ENCODE measurements at places on chromosomes 1 and 21.

- DNase-seq, result no peak
These were observed 34.4 kb downstream of the CAPN9 start for GRCh38 chr1:230781594-230781993.

- no peak for DNase-seq
These were observed 244.4 kb downstream of the FOXD2 start for GRCh38 chr1:47682198-47682597.

- no peak for DNase-seq
These were observed 1298.8 kb downstream of the PLA2G4A start for GRCh38 chr1:188127507-188127906.

DNA sequence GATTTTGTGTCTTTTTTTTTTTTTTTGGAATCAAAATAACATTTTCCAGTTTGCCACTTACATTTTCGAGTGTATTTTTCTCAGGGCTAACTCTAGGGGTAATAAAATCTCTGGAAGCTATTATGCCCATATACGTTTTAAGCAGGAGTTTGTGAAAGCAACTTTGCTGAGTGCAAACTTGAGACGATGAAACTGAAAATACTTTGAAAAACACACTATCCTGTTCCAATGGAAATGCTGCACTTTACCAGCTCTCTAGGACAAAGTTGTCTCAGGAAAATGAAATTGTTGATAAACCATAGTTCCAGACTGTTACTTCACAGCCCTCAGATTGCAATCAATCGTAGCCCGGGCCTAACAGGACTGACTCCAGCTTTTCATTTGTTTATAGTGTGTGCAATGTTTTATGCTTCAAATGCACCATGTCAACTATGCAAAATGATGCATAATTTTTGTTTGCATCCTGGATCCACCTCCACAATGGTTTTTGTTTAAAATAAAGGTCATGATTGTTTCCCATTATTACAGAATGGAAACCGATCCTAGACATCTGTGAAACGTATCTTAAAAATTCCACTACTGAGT lies 220.6 kb upstream of the PKN2 start:
- no peak for DNase-seq

- DNase-seq, result no peak
These were observed 51.1 kb downstream of the KCNH1 start for GRCh38 chr1:211082824-211083223.

DNA sequence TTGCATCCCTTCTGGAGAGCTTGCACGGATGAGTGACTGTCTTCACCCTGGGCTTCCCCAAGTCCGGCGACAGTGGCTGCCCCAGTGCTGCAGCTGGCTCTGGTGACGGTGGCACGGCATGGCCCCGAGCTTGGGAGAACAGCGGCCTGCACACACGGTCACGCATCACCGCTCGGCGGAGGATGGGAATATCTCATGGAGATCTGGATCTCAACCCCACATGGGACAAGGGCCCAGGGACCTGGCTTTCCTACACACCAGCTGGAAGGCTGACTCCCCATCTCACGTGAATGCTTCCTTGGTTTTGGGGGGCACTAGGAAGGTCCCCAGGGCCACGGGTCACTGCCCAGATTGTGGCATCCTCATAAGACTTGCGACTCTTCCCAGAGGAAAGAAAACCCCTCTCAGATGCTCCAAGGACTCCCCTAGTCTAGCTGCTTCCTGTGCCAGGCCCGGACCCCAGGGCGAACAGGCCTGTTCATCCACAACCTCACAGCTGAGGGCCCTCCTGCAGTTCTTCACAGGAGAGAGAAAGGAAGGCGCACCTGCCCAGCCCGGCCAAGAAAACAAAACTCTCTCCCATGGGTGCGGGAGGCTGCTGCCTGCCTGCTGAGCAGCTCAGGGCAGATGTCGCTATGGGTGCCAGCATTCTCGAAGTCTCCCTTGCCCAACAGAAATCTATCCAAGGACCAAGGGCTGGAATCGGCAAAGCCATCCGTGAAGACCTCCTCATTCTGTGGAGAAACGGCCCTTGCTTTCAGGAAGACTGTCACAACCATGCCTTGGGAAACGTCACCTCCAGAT lies 9.9 kb downstream of the CFAP410 start:
- DNase-seq, result no peak

GRCh38 chr21:14095056-14095455 lies 115.7 kb downstream of the LIPI start:
- DNase-seq, result no peak

GRCh38 chr1:923991-924655 lies 400 bp downstream of the SAMD11 start:
- no peak for DNase-seq

DNA sequence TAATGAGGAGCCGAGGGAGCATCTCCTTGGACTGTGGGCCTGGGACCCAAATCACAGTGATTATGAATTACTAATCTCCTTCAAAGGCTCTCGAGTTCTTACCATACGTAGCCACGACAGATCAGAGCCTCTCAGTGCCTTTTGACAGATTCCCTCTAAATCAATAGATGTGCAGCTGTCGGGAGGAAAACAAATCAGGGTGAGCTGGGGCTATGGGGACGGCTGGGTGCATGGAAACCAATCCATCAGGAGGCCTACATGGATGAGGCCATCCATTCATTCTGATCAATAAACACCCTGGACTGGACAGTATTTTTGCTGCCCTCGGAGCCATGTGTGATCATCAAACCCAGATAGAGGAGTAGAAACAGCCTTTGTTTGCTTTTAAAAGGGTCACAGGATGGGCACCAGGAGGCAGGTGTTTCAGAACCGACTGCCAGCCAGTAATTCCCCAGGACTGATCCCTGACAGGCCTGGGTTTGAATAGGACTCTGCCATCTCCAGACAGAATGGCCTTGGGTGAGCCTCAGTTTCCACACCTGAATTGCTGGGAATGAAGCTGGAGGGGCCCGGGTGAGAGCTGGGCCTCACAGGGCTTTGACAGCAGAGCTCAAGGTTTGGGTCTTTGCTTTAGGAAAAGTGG lies 532.8 kb downstream of the MATN1 start:
- DNase-seq, result no peak

GRCh38 chr1:157369808-157370521 lies 182.3 kb downstream of the FCRL5 start:
- DNase-seq, result peak; percentile 82

GRCh38 chr21:17507591-17507990 lies 5.3 kb upstream of the CXADR start:
- no peak for DNase-seq

DNA sequence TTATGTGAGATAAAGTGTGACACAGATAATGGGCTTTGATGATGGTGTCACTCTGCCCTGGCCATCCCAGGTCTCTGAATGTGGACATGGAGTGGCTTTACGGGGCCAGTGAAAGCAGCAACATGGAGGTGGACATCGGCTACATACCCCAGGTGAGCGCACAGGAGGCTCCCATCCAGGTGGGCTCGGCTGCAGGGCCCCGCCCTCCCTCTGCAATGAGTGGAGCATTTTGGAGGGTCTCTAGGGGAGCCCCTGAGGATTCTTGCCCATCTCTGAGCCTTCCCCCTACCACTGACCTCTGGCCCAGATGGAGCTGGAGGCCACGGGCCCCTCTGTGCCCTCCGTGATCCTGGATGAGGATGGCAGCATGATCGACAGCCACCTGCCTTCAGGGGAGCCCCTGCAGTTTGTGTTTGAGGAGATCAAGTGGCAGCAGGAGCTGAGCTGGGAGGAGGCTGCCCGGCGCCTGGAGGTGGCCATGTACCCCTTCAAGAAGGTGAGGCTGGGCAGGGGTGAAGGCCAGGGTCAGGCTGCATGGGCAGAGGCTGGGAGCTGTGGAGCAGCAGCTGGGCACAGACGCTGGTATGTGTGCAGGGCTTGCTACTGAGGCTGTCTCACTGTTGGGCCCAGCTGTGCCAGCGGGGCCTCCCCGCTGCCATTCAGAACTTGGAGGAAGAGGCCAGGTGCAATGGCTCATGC lies 8.2 kb upstream of the MTFR1L start:
- DNase-seq, result no peak

DNA sequence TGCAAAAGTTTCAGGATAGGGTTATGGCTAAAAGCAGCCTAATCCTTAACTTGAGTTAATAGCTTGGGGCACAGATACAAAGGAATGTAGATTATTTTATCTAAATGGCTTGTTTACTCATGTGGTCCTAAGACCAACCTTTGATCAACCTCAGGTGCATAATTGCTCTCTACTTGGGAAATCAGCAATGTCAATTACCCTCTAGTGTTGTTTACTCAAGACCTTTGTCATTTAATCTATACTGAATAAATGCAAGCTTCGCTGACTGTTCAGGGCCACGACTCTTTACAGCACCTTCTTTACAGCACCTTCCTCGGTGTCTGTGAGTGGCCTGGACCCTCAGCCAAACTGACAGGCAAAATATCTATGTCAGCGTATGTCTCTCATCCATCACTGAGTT lies 217.5 kb upstream of the MAP1LC3C start:
- DNase-seq, result no peak

DNA sequence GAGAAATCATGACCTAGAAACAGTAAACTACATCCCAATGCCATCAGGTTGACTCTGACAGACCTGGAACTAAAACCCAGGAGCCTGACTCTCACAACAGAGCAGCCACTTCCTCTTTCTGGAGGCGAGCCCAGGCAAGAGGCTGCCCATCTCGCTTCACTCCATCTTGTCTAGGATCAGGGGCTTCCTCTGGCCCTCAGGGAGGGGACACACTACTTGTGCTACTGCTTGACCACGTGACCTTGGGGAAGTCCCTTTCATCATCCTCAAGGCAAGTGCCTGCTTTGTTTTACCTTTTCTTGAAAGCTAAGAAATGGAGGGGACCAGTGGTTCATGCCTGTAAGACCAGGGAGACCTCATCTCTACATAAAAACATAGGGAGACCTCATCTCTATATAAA lies 2.6 kb upstream of the TENT5B start:
- no peak for DNase-seq

DNA sequence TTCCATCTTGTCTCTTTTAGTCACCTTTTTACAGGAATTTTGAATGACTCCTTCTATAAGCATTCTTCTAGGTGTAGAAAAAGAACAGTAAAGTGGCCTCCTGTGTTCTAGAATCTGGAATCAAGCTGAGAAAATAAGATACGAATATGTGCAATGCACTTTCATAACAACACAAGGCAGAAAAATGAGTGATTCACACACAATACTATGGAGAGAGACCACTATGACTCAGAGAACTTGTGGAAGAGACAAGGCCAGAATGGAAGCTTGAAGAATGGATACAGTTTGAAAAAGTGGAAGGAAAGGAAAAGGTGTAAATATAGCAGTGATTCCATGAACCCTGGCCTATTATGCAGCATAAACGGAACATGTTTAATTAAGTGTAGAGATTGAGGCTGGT lies 57.1 kb upstream of the SAMSN1 start:
- DNase-seq, result no peak

- DNase-seq, result peak; percentile 12
These were observed 730 bp downstream of the CDC42SE1 start for GRCh38 chr1:151058692-151059091.

DNA sequence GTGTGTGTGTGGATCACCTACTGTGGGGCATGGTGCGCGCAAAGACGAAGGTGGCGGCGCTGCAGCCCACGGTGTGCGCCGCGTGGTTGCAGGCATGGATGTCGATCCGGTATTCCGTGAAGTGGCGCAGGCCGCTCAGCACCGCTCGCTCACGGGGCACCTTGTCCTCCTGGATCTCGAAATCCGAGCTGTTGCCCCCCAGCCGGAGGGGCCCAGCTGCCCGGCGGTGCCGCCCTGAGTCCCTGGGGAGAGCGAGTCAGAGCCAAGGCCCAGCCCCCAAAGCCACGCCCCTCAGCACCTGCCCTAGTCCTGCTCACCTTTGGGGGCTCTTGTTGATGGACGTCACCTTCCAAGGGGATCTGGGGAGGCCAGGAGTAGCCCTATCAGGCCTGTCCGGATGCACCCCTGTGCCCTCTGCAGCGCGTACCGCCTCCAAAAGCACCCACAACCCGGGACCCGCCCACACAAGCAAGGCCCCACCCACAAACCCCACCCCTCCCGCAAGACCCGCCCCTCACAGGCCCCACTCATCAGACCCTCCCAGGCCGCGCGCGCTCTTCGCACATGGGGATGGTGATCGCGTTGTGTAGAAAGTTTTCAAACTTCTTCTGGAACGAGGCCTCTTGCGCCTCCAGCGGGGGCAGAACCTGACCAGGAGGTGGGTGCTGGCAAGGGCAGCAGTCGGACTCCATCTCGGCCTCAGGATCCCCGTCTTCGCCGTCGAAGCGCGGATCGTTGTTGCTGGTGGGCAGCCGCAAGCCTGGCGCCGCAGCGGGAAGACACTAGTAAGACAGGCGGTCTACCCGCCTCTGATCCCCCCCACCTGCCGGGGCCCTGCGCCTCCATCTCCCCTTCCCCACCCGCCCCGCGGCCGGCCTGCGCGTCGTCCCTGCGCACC lies 13.6 kb downstream of the INSRR start:
- no peak for DNase-seq

DNA sequence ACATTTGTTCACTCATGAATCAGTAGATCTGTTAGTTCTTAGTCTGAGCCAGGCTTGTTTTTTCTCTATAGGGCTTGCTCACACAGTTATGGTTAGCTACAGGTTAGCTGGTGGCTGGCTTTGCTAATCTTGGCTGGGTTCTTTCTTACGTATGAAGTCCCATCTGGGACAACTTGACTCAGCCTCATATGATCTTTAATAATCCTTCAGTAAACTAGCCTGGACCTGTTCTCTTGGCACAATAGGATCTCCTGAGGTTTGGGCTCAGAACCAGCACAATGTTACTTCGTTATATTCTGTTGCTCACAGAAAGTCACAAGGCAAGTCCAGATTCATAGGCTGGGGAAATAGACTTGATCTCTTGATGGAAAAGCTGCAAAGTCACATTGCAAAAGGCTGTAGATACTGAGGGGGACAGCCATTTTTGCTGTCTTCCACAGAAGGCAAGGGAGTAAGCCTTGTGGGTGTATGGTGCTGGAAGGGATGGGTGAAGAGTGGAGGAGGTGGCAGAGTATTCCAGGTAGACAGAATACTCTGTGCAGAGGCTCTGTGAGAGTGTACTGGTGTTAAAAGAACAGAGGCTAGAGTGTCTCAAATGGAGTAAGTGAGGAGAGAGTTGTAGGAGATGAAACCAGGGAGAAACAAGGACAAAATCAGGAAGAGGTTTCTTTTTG lies 24.4 kb downstream of the EFCAB7 start:
- DNase-seq, result no peak

DNA sequence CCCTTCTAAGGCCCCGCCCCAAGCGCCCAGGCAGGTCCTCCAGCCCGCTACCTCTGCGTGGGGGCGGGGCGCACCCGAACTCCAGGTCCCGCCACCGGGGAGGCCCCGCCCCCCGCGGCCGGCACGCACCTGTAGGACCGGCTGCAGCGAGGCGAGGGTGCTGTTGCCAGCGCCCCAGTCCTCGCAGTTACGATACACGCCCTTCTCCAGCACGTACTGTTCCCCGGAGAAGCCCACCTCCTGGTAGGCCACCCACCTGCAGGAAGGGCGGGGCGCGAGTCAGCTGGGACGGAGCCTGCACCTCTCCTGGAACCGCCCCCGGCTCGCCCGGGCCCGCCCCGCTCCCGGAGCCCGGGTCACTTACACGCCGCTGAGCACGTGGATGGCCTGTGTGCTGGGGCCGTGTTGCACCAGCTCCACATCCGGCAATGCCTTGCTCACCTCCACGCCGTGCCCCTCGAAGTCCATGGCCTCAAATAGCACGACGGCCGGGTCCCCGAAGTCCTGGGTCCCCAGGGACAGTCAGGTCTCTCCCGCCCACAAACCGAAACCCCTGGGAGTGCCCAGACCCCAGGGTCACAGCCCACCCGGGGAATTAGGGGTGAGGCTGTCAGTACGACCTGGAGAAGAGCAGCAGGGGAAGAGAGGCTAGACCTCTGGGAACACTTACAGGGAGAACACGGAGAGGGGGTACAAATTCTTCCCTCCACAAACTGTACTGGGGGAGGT lies 17.3 kb downstream of the CRYBG2 start:
- peak; percentile 81 for DNase-seq

- DNase-seq, result no peak
These were observed 70.5 kb downstream of the SSBP3 start for GRCh38 chr1:54335755-54336108.

All from hematopoietic multipotent progenitor cell treated with erythropoietin and hydrocortisone succinate and interleukin-3 and kit ligand, for 15 days (in vitro differentiated cells).